ENCODE measurements at places on chromosomes 1 and 21.

GRCh38 chr1:56387071-56387740 lies 192.2 kb downstream of the PLPP3 start:
- no peak for DNase-seq

GRCh38 chr1:241356519-241357365 lies at the start of gene RGS7:
Gene RGS7 (minus strand): TSS chr1:241357205.
- no peak for DNase-seq

DNA sequence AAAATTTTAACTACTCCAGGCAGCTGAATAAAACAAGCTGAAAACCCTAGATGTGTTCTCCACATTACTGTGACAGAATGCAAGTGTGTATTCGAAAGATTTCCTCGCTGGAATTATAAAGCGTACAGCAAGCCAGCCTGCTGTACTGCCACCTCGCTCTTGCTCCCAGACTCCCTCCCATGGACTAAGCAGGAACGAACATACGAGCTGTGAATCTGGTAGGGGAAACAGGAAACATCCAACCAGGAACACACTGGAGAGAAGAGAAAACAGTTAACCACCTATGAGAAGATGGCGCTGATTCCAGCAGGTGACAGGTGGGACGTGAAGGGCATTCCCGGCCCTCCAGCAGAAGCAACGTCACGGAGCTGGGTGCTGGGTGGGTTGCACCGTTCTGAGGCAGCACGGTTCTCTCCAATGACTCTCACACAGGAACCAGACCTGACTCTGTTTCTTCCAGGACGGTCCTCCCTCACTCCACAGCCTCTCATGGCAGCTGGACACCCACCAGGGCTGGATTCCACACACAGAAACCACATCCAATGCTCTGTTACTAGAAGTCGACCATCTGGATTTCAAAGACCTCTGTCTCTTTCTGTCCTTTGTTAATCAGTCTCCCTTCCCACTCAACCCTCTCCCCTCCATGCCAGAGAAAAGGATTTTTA lies 219.2 kb downstream of the RERE start:
- DNase-seq = no peak

DNA sequence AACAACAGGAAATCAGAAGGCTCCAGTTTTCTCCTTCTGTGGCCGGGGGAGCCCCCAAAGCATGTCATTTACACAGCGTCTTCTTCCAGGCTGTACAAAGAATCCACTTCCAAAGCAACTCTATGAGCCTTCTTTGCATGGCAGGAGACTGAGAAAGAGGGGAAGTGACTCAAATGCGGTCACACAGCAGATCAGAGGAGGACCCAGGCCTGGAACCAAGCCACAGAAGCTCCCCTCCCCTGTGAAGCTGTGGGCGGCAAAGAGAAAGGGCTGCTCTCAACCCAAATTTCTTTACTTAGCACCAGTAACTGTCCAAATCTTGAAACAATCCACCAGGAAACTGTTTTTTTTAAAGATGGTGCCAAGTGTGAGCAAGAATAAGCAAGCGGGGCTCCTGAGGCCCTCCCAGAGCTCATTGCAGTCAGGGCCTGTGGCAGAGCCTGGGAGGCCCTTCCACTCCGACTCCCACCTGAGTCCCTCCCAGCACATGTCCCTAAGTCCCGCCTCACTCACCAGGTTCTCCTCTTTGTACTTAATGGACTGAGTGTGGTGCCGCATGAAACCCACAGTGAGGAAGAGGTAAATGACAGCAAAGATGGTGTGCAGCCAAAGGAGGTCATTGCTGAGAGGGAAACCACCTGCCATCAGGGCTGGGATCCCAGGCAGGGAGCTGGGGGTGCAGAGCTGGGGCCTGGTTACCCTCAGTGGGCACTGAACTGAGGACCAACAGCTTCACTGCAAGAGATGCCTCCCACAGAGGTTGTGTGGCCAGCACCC lies 15.9 kb downstream of the TMEM63A start:
- no peak for DNase-seq

DNA sequence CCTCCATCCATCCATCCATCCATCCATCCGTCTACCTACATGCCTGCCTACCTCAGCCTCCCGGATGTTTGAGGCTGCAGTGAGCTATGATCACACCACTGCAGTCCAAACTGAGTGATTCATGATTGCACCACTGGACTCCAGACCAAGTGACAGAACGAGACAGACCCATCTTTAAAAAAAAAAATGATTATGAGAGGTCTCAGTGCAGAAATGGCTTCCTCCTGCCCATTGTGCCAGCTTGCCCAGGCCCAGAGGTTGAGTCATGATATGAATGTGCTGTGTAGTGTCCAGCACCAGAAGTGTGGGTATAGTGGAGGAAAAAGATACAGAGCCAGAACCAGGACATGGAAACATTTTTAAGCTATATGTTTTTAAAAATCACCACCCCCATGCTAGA lies 149.9 kb downstream of the KIF26B start:
- DNase-seq = no peak

GRCh38 chr1:175380521-175381300 lies 188.1 kb upstream of the KIAA0040 start:
- no peak for DNase-seq

GRCh38 chr21:25563361-25564116 lies 43.7 kb downstream of the MRPL39 start:
- no peak for DNase-seq

GRCh38 chr1:221462345-221462744 lies 279.5 kb downstream of the DUSP10 start:
- DNase-seq = no peak

- no peak for DNase-seq
These were observed 23.1 kb downstream of the USP24 start for GRCh38 chr1:55192093-55192492.

GRCh38 chr1:195335541-195335940 lies 1272.7 kb downstream of the KCNT2 start:
- DNase-seq = no peak

- DNase-seq = no peak
These were observed 81.1 kb downstream of the TNFSF18 start for GRCh38 chr1:172969611-172970010.

- no peak for DNase-seq
These were observed 65.5 kb upstream of the LRRC8B start for GRCh38 chr1:89459081-89459480.

Measured in esophagus squamous epithelium (tissue), 5 donors.